ENCODE measurements at places on chromosomes 2 and 18.
A peak's percentile ranks its signal among the peaks of the same experiment; 100 is the strongest.

GRCh38 chr2:8303322-8303832 is 378.5 kb upstream of the ID2 start:
- peak; percentile 53 for DNase-seq

GRCh38 chr18:77209587-77209986 is 40.1 kb upstream of the GALR1 start:
- no peak for DNase-seq

DNA sequence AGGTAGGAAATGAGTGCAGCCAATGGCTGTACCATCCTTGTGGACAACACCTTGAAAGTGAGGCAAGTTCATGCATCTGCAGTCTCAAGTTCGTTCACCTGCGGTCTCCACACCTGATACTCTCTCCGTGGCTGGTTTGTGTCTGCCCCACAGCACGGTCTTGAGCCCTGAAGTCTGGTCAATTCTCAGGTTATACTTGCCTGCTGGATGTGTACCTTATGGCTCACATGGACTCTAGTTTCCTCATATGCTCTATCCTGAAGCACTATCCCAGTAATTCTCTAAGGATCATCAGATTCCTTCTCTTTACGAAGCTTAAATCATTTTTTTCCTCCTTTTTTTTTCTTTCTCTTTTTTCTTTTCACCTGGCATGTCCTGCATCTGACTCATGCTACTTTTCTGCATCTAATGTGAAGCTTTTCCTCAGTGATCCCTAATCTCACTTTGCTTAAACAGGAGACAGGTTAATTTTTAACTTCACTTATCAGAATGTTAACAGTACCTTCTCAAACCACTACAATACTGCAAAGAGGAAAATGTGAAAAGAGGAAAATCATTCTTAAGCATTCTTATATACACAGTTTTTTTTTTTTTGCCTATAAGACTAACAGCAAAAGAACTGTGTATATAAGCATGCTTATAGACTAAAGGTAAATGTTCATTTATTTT is 511.2 kb downstream of the SOX11 start:
- DNase-seq: no peak

GRCh38 chr2:112092286-112093041 is 37.4 kb downstream of the TMEM87B start:
- no peak for DNase-seq

DNA sequence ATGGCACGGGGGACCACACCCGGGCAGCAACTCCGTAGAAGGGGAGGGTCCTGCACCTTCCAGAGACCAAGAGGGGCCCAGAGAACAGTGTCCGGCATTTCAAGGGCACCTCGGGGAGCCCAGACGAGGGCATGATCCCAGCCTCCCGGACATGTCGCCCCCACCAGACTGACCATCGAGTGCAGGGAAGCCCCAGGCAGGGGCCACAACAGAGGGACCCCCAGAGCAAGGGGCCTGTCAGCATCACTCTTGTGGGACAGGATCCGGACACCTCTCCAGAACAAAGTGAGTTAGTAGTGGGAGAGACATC is 50.4 kb upstream of the CTDP1 start:
- no peak for DNase-seq

GRCh38 chr2:105387225-105387624 is 11.6 kb downstream of the FHL2 start:
- DNase-seq: no peak

DNA sequence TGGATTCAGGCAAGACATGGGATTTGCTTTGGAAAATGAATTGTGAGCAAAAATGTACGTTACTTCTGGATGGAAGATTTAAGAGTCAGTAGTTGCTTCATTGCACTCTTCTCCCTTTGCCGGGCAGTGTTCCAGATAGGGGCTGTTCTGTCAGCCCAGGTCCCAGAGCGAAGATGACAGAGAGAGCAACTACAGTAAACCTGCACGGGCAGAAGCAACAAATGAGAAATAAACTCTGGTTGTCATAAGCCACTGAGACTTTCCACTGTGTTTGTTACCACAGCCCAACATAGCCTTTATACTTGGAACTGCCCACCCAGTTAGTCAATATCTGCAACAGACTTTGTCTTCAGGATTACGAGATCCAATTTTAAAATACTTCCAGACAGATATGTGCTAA is 83.3 kb downstream of the CACNB4 start:
- no peak for DNase-seq

GRCh38 chr2:23563673-23564614 is 179.0 kb downstream of the KLHL29 start:
- DNase-seq: no peak

GRCh38 chr2:230947908-230948365 is 22.9 kb upstream of the GPR55 start:
- no peak for DNase-seq

GRCh38 chr18:58674863-58675472 is 3.7 kb downstream of the MALT1 start:
- no peak for DNase-seq

DNA sequence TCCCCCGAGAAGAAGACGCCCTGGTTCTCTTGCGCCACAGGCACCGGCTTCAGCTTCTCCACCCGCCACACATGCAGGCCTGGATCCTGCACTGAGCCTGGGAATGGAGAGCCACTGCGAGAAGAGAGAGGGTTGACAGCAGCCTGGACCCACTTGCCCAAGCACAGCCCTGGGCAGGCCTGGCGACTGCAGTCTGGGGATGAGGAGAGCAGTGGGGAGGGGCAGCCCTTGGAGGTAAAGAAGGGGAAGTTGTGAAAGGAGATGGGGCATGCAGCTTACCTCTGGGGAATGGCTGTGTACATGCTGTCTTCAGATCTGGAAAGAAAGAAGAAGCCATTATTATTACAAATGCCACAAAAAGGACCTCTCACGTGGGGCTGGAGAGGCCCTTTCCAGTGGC is 8.3 kb downstream of the CAPG start:
- DNase-seq: no peak

DNA sequence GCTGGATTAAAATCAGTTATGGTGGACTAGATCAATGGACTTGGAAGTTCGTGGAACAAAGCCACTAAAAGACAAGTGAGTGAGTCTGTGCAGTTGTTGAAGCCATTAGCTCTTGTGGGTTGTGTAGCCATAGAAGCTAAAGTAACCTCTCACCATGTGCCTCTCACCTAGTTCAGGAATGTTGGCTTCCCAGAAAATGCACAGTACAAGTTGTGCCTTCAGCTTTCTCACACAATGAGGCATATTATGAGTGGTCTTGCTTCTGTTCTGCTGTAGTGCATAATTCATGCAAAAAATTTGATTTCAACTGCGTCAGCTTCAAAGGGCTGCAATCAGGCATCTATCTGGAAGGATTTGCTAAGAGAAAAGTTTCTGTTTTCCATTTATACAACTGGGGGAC is 26.2 kb downstream of the CERS6 start:
- no peak for DNase-seq

GRCh38 chr2:43751476-43751990 is 22.3 kb upstream of the DYNC2LI1 start:
- no peak for DNase-seq

- DNase-seq: no peak
These were observed 131.5 kb upstream of the L3MBTL4 start for GRCh38 chr18:6546229-6546628.

DNA sequence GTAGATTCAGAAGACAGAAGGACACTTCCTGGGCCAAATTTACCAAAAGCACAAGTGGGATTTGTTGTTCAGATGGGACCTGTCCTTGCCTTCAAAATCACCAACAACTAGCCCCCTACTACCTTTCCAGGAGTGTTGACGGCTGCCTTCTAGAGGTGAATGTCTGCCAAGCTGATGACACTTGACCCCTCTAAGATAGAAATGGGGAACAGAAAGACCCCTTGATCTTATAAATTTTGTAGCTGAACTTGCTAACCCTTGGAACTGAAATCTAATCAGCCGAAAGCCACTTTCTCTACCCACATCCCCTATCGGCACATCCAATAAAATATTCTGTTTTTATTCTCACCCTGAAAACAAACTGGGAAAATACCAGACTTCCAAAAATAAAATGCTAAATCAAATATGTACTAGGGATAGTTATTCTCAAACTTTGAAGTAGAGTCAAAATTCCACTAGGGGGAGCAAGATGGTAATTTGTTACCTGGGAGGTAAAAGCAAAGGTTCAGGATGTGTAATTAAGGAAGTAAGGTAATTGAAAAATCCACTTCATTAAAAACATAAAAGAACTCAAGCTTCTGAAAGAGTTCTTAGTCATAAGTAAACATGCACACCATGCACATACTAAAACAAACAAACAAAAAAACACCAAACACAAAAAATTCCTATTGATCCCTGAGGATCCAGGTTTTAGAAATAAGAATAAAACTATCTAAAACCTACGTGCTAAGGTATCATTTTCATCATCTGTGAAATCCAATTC is 119.2 kb downstream of the ANKRD44 start:
- no peak for DNase-seq

DNA sequence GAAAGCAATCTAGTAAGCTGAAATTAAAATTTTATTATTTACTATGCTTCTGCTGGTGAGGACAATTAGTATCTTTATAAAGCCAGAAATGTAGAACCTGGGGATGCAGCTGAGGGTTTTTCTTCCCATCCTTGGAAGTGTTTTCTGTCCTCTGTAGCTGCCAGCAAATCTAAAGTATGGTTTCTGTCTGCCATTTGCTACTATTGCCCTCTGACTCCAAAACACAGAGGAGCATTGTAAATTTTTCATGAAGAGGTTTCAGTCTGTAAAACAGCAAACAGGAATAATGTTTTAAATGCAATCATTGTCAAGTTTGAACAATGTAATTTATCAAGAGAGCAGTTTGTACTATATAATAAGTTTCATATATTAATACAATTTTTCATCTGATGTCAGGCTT is 258.8 kb downstream of the ZNF407 start:
- DNase-seq: no peak

DNA sequence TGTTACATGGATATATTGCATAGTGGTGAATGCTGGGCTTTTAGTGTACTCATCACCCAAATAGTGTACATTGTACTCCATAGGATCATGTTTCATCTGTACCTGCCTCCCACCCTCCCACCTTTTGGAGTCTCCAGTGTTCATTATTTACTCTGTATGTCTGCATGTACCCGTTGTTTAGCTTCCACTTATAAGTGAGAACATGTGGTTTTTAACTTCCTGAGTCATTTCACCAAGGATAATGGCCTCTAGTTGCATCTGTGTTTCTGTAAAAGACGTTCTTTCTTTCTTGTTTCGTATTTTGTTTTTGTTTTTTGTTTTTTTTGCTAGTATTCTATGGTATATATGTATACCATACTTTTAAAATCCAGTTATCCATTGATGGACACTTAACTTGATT is 107.5 kb downstream of the MSTN start:
- DNase-seq: no peak

- DNase-seq: no peak
These were observed 268.7 kb upstream of the ATP5MC3 start for GRCh38 chr2:175450029-175450760.

DNA sequence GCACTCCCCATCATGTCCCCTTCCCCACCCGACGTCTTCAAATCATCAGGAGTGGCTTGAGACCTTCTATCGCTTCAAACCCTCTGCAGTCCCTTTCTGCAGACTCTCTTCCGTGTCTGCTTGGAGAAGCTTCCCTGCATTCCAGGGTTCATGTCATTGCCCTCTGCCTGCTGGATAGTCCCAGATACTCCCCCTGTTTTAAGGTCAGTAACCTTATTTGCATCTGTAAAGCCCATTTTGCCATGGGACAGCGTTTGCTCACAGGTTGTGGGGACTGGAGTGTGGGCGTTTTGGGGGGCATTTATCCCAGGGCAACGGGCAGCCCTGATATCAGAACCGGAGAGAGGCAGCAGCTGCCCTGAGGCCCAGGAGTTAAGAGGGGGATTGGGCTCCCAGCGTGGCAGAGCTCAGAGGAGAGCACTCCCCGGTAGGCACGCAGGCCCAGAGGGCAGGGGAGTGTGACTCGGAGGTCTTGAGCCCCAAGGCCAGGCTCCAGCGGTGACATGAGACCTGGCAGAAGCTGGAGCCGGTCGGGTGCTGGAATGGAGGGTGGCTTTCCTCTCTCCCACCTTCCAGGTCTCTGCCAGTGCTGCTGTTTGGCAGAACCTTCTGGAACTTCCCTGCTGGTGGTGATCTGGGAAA is 73.8 kb downstream of the RTP5 start:
- no peak for DNase-seq

GRCh38 chr2:133821107-133821760 is 253.0 kb upstream of the NCKAP5 start:
- no peak for DNase-seq

DNA sequence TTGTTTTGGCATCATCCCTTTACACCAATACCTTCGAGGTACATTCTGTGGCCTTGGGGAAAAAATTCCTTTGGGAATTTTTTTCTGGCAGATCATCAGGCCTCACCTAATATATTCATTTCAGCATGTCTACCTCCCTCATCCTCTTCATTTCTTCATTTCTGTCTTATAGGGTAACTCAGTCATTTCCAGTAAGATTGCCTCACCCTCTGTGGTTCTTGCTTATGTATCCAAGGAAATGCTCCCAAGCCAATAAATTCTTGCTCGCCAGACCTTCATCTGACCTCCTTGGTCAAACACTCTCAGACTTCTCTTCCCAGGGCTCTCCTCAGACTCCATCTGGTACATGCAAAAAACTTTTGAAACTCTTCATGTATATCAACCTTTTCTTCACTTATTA is 265.6 kb downstream of the TMX3 start:
- DNase-seq: no peak

DNA sequence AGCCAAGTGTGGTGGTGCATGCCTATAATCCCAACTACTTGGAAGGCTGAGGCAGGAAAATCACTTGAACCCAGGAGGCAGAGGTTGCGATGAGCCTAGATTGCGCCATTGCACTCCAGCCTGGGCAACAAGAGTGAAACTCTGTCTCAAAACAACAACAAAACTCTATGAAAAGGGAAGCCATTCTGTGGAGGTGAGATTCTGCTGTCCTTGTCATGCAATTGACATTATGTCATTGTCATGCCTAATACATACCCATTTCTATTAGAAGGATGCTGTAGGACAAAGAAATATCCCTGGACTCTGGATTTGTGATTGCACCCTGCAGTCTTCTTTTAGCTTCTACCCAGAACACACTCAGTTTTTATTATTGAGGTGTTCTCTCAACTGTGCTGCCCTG is 8.6 kb downstream of the RASGRP3 start:
- DNase-seq: no peak

- DNase-seq: no peak
These were observed 70.4 kb upstream of the DTNA start for GRCh38 chr18:34639687-34640086.

- no peak for DNase-seq
These were observed 1040.4 kb upstream of the CDH2 start for GRCh38 chr18:29217124-29217915.

DNA sequence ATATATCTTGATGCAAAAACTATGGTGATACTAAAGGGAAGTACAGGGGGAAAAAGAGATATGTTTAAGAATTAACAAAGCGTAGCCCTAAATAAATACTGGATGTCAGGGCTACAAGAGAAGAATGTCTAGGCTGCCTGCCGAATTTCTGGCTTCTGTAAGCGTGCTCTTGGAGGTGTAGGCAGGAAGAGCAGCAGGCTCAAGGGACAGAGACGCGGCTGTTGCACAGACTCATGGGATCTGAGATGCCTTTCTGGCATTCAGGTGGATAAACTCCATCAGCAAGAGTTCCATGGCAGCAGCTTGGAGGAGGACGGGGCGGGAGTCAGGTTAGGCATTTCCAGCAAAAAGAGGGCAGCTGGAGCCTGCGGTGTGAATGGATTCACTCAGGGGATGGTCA is 123.2 kb upstream of the TWIST2 start:
- DNase-seq: no peak

- no peak for DNase-seq
These were observed 113.4 kb downstream of the HDAC4 start for GRCh38 chr2:239287461-239287860.

Data from GM19239 (cell line).